ENCODE measurements at places on chromosomes 13 and 19.

DNA sequence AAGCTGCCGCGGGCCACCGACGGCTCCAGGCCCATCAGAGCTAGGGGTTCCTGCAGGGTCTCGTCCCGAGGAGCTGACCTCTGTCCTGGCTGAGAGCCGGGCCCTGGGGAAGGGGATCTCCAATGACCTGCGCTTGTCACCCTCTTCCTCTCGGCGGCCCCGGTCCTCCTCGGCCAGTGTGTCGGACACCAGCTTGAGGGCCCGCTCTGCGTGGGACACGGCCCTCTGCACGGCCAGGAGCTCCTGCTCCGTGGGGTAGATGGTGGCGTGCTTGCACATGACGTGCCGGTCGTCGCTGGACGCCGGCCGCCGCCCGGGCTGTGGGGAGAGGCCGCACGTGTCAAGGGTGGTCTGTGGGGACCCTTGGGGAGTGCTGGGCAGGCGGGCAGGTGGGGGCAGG is 32.7 kb upstream of the MATK start:
- no peak for DNase-seq

GRCh38 chr19:16262618-16263017 is 62.0 kb upstream of the KLF2 start:
- DNase-seq = peak; percentile 60

GRCh38 chr19:16141043-16141442 is 2.4 kb upstream of the HSH2D start:
- DNase-seq = no peak

DNA sequence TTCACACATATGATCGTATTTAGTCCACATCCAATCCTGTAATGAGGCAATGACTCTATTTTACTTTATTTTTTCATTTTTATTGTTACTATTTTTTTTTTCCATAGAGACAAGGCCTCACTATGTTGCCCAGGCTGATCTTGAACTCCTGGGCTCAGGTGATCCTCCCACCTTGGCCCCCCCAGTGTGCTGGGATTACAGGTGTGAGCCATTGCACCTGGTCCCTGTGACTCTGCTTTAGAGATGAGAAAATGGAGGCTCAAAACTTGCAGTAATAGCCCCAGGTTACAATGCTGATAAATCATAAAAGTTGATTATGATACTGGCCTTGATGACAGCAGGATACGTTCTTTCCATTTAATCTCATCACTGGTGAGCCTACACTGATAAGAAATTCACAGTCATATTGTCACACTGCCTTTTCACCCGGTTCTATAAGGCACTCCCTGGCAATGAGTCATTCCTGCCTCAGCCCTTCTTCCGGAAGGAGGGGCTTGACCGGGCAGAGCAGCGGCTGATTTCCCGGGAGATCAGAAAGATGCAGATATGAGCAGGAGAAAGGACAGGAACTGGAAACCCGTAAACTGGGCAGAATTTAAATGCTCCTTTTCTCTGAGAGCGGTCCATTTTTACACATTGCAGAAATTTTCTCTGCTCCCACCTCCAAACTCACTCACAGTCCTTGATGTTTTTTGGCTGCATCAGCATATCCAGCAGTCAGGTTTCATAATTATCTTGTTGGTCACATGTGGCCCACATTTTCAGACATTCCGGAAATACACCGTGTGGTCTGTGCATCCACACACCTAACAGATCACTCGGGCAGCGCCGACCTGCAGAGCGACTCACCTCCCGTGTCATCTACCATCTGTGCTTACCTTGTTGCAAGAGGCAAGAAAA is 616.4 kb downstream of the EFNB2 start:
- DNase-seq = no peak

DNA sequence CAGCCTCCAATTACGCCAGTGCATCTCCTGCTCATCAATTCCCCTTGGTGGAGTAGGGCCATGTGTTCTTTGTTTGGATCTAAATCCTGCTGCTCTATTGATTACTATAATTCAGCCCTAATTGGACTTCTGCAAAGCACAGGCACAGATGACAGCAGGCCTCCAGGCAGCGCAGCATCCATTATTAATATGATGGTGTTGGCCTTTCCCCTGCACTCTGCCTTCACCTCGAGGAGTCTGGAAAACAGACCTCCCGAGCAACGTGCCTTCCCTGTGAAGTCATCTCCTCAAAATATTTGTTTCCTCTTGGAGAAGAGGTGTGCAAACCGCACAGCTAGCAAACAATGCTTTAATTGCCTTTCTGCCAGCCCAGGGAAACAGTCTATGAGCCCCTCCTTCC is 92.5 kb downstream of the UQCRFS1 start:
- DNase-seq = no peak

DNA sequence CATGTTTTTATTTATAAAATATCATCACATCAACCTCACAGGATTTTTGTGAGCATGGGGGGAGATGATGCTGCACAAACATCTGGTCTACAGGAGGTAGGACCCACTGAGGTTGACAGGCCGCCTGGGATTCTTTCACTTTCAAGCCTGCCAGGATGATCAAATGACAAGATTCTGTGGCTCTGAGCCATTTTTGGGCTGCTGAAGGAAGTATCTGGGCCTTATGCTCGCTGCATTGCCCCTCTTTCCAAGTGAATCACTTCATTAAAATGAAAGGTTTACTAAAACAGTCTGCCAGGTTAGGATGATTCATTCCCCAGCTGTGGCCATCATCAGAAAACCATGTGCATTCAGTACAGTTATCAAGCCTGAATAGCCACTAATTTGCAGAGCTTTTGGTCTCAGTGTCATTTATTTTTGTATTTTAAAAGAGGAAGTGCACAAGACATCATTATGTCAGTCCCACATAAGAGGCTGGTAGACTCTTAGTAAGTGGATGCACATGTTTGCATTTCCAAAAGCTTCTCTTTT is 34.4 kb downstream of the STARD13 start:
- no peak for DNase-seq

DNA sequence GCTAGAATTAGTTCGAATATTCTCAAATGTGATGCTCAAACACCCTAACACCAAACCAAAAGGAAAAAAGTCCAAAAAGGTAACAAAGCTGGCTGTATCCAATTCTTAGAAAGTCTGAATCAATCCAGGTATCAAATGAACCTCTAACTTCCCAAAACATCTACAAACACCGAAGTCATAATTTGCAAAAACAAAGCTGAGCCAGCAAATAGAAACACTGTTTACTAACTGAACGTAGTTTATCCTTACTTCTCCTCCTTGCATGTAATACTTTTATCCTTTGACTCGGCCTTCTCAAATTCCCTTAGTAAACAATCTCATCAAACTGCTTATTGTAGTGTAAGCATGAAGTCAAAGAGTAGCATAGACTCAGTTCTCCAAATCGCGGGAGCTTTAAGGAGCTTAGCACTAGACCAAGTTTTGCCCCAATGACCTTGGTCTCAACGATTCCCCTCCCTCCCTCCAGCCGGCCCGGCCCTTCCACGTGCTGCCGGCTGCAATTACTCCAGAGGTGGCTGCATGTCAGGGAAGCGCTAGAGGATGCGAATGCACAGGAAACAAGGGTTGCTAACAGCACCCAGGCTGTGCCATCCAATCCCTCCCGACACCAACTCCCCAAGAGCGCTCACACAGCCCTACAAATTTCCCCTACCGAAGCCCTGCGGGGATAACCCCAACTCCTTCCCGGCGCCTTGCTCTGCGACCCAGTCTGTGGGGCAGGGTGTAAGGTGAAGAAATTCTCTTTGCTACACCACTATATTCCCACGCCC is 693 bp downstream of the XPO4 start:
- peak; percentile 56 for DNase-seq

- DNase-seq = no peak
These were observed 1.2 kb downstream of the ZNF233 start for GRCh38 chr19:44260695-44261446.

- DNase-seq = no peak
These were observed 490.8 kb downstream of the FOXO1 start for GRCh38 chr13:40175639-40176038.

DNA sequence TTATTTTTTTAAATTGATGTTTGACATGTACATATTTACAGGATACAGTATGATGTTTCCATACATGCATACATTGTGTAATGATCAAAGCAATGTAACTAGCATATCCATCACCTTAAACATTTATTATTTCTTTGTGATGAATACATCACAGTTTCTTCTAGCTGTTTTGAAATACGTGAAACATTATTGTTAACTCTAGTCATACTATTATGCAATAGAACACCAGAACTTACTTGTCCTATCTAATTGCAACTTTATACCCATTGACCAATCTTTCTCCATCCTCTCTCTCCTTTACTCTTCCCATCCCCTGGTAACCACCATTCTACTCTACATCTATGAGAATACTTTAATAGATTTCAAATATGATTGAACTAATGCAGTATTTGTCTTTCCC is 1942.7 kb downstream of the PCDH9 start:
- DNase-seq = no peak

DNA sequence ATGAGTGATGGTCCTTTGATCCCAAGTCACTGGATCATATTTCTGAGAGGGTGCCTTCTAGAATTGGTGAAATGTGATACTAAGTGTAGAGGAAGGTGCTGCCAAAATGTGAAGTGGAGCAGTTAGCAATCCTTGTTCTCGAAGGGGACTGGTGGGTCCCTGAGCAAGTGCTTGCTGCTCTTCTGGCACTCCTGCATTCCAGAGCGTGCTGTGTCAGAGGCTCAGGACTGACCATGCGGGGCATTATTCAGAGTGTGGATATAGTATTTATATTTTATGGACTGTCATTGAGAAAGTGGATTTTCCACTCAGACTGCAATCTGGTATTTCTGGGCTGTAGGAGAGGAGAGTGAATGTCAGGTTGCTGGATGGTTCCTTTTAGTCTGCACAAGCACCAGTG is 152.6 kb upstream of the KL start:
- no peak for DNase-seq

GRCh38 chr19:15181394-15181793 is 19.4 kb downstream of the NOTCH3 start:
- DNase-seq = no peak
